Psoas muscle (tissue), 8 donors: ENCODE measurements at places on chromosomes 3 and 15.

GRCh38 chr3:196901768-196902167 is 34.0 kb downstream of the SENP5 start:
- no peak for DNase-seq

- no peak for DNase-seq
Observed at GRCh38 chr3:36065321-36065720, 315.0 kb upstream of the STAC start.

GRCh38 chr3:142240708-142241107 is 15.3 kb upstream of the GK5 start:
- DNase-seq, result no peak

- no peak for DNase-seq
Observed at GRCh38 chr3:54213907-54214306, 91.6 kb downstream of the CACNA2D3 start.

GRCh38 chr3:134323966-134324962 is 50.0 kb downstream of the AMOTL2 start:
- DNase-seq, result peak; percentile 30

DNA sequence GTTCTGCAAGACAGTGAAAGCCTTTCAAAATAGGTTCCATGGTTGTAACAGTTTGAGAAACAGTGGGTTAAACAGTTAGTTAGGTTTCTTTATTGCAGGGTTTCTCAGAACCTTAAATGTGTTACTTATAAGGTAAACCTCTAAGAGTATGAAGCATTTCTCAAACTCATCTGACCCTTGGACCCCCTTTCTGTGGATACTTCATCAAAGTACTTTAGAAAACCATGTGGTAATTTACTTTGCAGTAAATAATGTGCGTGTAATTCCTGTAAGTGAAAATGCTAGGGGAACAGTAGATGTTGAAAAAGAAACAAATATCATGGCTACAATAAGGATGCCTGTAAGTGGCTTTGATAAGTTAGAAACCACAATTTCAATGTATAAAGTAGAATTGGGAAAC is 354.6 kb upstream of the RARB start:
- no peak for DNase-seq

GRCh38 chr3:184160456-184160855 is 5.3 kb downstream of the DVL3 start:
- no peak for DNase-seq

GRCh38 chr15:60961541-60962485 is 267.3 kb downstream of the RORA start:
- no peak for DNase-seq

GRCh38 chr3:143896486-143896885 is 48.2 kb upstream of the SLC9A9 start:
- DNase-seq, result no peak
